CD4-positive, alpha-beta T cell treated with Interferon alpha-2 for 1 hour (primary cell): ENCODE measurements at places on chromosomes 16 and 17.
A peak's percentile ranks its signal among the peaks of the same experiment; 100 is the strongest.

GRCh38 chr16:88941913-88942909 is 34.8 kb downstream of the CBFA2T3 start:
- peak; percentile 53 for DNase-seq

DNA sequence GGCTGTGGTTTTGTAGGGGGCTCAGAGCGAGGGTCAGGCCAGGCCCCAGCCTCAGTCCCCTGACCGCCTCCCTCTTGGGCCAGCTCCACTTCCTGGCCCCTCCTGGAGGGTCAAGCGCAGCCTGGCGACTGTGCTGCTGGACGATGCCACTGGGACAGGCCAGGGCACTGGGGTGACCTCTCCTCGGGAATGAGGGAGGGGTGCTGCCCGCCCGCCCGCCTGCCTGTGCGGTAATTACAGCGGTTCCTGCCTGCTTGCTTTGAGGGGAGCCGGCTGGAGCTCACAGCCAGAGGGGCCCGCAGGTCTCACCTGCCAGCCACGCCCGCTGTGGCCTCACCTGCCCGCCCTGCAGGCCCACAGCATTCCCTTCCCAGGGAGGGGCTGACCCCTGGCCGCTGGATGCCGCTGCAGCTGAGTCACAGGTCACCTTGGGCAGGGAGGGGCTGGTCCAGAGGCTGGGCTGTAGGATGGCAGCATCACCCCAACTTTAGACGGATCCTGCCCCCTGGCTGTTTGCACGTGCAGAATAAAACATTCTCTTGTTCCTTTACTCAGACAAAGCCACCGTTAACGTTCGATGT is 76.7 kb upstream of the CBX4 start:
- peak; percentile 9 for DNase-seq

DNA sequence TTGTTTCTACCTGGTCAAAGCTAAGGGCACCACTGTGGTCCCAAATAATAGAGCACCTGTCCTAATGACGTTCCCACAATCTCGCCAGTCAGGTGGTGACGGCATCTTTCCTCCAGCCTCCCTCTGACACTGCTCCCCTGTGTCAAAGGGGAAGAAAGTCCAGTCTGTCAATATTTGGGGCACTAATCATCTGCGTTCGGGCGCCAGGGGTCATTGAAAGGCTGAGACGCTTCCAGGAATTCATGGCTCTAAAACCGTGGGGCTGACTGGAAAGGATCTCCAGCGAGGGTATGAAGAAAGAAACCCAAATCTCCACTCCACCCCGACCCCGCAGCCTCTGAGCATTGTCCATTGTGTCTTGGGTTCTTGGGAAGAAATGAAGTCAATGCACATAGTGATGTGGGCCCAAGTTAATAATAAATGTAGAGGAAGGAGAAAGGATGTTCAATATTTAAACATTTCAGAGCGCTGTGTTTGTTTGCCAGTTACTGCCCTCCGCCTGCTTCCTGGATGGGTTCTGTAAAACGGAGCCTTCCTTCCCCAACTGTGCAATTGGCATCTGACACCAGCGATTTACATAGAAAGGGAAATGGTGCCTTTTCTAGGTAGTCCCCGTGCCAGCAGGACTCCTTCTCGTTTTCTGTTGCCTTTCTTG is 103.2 kb downstream of the SOCS1 start:
- no peak for DNase-seq

DNA sequence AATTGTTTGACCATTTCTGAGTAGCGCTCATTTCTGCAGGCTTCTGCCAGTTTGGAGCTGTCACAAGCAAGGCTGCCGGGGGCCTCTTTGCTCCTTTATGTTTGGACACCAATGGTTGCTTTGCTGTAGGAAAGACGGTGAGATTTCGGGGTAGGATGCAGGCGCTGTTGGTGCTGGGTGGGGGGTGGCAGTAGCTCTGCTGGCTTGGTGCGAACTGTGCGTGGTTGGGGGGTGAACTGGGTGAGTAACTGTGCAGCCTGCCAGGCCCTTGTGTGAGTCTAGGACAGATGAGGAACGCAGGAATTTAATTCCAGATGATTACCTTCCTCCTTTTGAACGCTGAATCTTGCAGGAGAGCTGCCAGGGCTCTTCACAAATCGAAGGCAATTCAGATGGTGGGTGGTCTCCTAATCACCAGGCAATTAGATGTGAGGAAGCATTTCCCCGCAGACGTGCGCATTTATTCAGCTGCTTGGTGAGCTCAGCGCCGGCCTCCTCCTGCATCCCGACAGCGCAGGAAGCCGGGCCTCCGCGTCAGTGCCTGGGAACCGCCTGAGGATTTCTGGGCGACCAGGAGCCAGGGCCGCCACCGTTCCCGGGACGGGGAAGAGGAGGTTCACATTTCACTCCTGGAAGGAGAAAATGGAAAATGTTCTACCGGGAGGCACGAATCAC is 154.4 kb downstream of the FOXL1 start:
- DNase-seq = no peak

- DNase-seq = no peak
These were observed 152.4 kb downstream of the ZNF423 start for GRCh38 chr16:49703483-49703882.

GRCh38 chr17:33175562-33175961 is 117.5 kb downstream of the ASIC2 start:
- no peak for DNase-seq

DNA sequence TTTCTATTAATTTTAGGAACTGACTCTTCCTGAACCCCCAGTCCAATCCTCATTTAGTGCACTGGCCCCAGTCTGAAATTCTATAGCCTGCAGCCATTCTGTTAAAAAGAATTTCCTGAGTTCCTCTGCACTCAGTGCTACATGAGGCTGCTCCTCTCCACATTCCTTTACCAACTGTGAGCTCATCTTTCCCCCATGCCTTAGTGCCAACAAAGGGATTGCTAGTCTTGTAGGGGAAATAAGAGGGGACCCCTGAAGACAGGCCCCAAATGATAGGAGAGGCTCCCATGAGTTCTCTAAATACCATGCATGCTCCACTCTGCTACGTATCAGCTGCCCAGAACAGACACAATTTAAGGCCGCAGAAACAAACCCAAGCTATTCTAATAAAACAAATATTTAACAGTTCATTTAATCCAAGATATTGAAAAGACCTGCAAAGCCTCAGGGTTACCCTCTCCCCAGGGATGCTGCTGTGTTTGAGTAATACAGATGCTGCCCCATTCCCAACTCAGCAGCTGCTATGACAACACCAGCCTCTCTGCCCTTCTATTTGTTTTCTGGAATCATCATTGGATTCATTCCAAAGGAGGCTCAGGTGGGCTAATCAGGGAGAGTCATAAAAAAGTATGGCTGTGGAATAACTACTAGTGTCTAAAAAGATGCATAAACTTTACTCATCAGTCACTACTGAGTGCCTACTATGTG is 228.5 kb downstream of the TOX3 start:
- no peak for DNase-seq

DNA sequence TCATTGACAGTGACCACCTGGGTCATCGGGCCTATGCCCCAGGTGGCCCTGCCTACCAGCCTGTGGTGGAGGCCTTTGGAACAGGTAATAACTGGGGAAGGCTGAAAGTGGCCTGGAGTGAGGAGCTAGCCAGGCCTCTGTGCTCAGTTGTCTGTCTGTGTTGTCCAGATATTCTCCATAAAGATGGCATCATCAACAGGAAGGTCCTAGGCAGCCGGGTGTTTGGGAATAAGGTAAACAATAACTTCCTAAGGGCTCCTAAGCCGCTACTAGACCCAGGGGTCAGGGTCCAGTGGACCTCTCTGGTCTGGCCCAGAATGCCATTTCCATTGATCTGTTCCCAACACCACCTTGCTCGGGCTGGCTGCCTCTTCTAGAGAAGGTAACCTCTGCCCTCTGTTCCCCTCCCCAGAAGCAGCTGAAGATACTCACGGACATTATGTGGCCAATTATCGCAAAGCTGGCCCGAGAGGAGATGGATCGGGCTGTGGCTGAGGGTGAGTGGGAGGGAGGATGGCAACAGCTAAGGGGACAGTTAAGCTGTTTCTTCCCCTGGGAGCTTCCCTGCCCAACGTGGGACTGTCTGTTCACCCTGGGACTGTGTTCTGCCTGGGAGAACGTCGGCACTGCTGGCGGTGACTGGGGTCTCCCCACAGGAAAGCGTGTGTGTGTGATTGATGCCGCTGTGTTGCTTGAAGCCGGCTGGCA is 1.9 kb upstream of the MLX start:
- DNase-seq = no peak
